ENCODE measurements at places on chromosomes 1 and 21.

DNA sequence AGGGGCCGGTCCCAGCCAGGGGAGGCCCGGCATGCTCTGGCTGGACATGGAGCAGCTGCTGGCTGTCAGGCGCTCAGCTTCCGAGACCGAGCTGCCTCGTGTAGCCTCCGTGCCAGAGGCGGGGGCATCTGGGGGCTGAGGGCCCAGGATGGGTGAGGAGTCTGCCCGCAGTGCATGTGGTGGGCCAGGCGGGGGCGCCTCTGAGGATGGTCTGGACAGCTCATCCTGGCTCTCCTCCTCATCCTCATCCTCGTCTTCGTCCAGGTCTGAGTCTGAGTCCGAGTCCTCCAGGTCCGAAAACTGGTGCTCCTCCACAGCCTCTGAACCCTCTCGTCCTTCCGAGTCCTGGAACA, 28.9 kb upstream of the EDN2 start:
- no peak for DNase-seq

DNA sequence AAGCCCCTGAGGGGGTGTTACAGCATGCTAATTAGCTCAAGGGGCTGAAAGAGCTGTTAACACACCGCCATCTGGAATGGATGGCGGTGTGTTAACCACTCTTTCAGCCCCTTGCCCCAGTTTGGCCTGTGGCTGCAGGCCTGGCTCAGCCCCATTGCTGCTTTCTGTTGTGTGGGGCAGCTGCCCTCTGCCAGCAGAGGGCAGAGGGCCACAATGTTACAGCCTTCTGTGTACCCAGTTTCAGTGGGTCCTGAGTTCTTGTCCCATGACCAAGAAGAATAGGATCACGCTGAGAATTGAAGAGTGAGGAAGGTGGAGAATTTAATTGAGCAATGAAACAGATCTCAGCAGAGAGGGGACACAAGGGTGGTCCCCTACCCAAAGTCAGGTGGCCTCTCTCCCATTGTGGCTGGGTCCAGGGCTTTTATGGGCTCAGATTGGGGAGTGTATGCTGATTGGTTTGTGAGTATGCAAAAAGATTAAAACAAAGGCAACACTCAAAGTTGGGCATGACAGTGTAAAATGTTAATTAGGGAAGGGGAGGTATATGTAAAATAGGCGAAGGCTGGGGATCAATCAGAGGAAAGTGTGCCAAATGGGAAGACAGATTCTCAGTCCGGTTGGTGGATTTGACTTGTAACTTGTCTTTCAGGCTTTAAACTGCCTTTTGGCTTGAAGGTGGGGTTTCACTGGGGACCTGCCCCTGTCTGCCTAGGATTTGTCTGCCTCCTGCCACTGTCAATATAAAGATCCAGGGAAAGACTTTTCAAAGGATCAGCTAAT, 142.2 kb downstream of the RABGAP1L start:
- DNase-seq: no peak

DNA sequence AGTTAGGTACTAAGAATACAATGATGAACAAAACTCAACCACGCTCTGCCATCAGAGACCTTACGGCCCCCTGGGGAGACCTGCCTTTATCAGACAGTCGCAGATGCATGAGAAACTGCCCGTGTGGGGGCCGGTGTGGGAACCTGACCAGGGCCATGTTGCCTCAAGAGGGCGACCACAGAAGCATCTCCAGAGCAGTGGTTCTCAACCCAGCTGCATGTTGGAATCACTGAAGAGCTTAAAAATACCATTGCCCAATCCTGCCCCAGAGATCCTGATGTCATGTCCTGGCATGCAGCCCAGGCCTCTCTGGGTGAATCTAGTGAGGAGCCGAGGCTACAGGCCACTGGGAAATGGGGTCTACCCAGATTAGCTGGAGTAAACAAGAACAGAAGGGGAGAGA, 108.7 kb downstream of the PRDM2 start:
- peak; percentile 63 for DNase-seq

GRCh38 chr1:70360321-70360720, 5.8 kb upstream of the ANKRD13C start:
- no peak for DNase-seq

DNA sequence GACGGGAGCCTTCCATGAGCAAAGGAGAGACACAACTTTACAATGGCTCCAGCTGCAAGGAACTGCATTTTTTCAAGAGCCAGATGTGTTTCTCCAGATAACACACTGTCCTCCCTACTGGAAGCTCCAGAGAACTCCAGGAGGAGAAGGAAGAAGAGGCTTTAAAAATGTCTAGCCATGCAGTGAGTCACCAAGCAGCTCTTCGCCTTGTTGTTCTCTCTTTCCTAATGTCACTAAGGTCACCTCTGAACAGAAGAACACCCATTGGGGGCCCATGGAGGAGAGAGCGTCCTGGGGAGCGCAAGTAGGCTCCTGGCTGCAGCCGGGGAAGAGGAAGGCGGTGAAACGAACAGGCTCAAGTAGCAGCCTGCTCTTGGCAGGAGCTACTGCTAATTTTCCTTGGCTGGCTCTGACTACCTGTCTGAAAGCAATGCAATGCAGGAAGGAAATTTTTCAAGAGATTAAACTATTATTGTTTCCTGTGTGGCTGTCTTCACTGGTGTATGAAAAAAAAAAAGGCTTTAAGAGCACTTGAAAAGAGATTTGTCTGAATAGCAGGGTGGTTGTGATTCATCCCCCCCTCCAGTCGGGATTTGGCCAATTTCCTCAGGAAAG, 321.9 kb downstream of the SETD4 start:
- peak; percentile 25 for DNase-seq

DNA sequence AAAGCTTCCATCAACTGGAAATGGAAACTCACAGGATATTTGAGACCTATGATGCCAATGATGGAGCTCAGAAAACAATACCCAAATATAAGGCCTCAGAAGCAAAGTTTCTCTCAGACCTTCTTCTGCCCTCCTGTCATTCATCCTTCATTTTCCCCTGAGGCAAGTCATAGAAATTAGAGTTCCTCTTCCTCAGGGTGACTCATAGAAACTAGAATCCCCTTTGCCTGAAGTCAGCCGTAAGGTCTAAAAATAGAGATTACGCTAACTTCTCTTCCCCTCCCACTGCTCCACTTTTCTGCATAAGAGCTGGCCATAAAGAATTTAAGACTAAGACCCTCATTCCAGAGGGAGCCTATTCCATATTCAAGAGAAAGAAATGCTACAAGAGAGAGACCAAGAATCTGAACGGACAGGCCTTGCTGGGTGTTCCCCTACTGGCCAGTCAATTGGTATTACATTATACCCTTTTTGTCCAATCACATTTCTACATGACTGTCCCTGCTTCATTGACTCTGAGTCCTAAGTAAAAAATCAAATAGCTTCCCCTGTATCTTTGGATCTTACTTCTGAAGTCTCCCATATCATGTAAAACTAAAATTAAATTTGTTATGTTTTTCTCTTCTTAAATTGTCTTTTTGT, 994.9 kb downstream of the ADGRL2 start:
- no peak for DNase-seq

DNA sequence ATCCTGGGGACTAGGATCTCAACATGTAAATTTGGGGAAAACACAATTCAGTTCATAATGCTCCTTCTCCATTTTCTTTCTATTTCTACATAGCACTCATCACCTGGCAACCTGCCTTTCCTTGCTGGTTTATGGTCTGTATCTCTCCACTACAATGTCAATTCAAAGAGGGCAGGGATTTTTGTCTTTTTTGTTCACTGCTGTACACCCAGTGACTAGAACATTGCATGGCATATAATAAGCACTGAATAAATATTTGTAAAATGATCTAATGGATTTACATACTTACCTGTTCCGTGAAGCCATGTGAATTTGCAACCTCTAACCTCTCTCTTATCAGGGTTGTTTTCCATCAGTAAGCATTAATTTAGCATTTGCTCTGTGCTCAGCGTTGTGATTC, 27.4 kb upstream of the TBX15 start:
- no peak for DNase-seq

DNA sequence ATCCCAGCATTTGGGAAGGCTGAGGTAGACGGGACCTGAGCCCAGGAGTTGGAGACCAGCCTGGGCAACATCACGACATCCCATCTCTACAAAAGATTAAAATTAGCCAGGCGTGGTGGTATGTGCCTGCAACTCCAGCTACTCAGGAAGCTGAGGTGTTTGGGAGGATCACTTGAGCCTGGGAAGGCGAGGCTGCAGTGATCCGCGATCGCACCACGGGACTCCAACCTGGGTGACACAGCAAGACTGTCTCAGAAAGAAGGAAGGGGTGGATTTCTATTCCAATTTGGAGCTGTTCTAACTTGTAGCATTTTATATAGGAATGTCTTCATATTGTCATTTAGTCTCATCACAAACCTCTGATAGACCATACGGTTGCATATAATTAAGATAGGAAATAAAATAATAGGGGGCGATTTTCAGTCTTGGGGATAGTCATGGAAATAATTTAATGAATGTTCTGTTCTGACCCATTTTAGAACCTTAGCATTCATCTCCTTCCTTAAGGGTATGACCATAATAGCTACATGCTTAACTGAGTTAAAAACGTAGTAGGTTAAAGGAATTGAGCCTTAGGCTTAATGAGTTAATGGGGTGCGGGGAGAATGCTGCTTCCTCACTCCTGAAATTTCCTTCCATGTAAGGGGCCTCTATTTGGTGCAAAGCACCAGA, 93.1 kb downstream of the ADCY10 start:
- DNase-seq: no peak

DNA sequence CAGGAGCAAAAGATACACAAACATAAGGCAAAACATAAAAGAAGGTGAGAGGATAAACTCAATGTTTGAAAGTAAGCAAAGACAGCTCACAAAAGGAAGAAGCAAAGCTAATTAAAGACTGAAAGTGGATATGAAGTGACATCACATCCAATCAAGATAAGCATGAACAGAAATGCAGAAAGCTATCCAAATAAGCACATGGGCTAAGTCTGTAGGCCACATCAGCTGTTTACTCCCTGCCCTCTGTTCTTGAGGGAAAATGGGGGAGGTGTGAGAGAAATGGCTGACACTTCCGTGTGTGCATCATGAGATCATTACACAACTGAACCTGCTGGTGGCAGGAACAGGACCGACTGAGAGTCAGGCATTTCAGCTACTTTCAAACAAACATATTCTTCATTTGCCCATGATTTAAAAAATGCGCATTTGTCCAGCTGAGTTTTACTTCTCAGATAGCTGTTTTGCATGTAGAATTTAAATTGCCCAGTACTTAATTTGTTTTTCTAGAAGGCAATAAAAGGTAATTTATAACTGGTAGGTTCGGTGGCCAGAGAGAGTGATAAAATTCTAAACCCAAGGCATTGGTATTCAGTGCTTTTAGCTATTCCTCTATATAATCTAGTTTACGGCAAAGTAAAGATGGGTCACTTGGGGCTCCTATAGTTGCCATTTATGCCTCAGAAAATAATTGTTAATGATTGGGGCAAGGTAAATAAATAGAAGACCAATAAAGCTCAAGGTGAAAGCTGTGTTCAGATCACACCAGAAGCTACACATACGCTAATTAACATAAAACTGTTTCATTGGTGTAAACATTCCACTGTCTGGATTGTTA, 27.2 kb upstream of the MAN1A2 start:
- peak; percentile 27 for DNase-seq

- DNase-seq: no peak
Measured at GRCh38 chr1:71311376-71311775, 230.5 kb upstream of the ZRANB2 start.

- DNase-seq: no peak
Measured at GRCh38 chr21:17636711-17637110, 24.0 kb upstream of the BTG3 start.

GRCh38 chr1:162385702-162386101, 4.2 kb downstream of the C1orf226 start:
- DNase-seq: no peak

GRCh38 chr1:96472471-96472870, 249.1 kb upstream of the PTBP2 start:
- DNase-seq: peak; percentile 62

- DNase-seq: no peak
Measured at GRCh38 chr1:43043695-43044094, 85.0 kb upstream of the SLC2A1 start.

- DNase-seq: peak; percentile 56
Measured at GRCh38 chr1:39086865-39087409, 60.8 kb downstream of the NDUFS5 start.

DNA sequence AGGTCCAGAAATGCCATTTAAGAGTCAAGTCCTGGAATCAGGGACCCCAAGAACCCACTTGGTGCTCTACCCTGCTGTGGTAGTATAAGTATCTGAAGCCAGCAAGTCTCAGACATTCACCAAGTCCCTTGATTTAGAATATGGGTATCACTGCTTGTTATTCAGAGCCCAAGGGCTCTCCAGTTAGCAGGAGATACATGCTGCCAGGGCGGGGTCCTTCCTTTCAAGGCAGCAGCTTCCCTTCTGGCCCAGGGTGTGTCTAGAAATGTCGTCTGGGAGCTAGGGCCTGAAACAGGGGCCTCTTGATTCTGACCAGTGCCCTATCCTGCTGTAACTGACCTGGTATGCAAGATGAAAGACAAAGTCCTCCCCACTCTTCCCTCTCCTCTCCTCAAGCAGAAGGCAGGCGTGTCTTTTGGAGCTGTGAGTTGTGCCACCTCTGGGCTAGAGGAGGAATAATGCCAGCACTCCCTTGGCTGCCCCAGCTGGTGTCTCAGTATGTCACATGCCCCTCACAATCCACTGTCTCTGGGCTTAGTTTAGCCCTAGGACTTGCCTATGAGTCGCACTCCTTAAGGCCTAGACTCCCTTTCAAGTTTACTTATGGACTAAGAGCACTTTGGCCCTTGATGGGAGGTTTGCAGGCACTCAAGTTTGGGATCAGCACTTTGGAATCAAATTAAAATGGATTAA, 200.2 kb downstream of the MRPL39 start:
- no peak for DNase-seq

DNA sequence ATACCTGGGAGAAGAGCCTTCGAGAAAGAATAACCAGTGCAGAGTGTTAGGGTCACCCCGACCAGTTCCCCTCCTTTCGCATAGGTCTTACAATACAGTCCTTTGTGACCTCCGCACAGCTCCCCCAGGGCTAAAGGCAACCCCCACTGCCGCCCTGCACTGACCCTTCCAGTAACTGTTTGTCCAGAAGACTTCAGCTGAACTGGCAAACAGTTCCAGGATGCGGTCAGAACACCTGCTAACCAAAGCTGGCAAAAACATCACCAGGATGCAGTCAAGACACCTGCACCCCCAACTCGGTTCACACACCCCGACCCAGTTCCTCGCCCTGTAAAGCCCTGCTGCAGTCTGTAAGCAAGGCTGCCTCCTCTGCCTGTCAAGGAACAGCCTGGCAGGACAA, 6.4 kb upstream of the EVA1B start:
- no peak for DNase-seq

DNA sequence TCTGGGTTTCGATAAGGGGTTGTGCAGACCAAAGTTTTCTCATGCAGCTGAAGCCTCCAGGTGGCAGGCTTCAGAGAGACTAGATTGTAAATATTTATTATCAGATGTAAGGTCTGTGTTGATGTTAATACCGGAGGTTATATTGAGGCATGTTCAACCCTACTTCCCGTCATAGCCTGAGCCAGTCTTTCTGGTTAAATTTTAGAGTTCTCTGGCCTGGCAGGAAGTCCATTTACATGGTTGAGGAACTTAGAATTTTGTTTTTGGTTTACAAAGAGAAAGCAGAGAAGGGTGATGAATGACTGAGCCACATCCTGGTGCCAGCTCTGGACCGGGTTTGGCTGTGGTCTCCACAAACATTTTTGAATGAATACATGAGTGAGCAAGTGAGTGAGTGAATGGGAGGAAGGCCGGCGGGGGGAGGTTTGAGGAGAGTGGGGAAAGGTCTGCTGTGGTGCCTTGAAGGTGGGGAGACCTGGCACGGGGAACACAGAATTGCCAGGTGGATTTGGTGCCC, 218.5 kb downstream of the DISC1 start:
- no peak for DNase-seq

Measured in fibroblast of skin of scalp (primary cell).